ENCODE measurements at places on chromosomes 12 and 14. TPM values are rescaled to one million over a fixed set of nuclear protein-coding genes. Genes with fewer than 3 reads are reported as not detected.

The DGLUCY gene
- total RNA-seq, result 120 TPM

The HOXC13 gene
- not detected for total RNA-seq

The TRPV4 gene
- total RNA-seq, result not detected

The ERBB3 gene
- total RNA-seq, result 0.69 TPM

The SPRING1 gene
- 22.8 TPM for total RNA-seq

- no peak for DNase-seq
- no peaks in the 10 kb centered on the region for H3K36me3 ChIP-seq
- H3K4me1 ChIP-seq, result no peaks in the 10 kb centered on the region
- no peak overlapping the region for H3K27ac ChIP-seq
- no peak overlapping the region for H3K4me3 ChIP-seq
- no peaks in the 10 kb centered on the region for H3K27me3 ChIP-seq
Measured at GRCh38 chr12:119180380-119181040, 1.8 kb downstream of the HSPB8 start.

DNA sequence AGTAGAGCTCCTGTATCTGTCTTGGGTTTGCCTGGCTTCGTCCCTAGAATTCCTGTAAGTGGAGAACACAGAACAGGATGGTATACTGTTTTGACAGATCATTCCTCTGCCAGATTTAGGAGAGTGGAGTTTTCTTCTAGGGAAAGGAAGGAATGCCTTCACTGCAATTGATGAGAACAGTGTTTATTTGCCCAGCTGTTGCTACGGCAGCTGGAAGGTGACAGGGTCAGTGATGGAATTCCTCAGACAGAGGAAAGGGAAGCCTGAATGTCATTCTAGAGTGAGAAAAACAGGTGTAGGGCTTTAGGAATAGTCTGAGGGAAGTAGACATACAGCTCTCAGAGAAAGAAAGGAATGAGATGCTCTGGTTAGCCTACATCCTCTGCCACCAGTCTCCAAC is 11.7 kb downstream of the CSRNP2 start:
- H3K27ac ChIP-seq, result no peak overlapping the region
- DNase-seq, result no peak
- no peak overlapping the region for H3K4me3 ChIP-seq
- H3K27me3 ChIP-seq, result no peaks in the 10 kb centered on the region
- H3K36me3 ChIP-seq, result peaks cover 45% of the 10 kb centered on the region

- H3K4me3 ChIP-seq, result no peak overlapping the region
- no peaks in the 10 kb centered on the region for H3K36me3 ChIP-seq
- H3K4me1 ChIP-seq, result no peaks in the 10 kb centered on the region
- no peaks in the 10 kb centered on the region for H3K27me3 ChIP-seq
- no peak overlapping the region for H3K27ac ChIP-seq
Measured at GRCh38 chr12:127509066-127509778, 757.7 kb upstream of the TMEM132C start.

GRCh38 chr12:700016-700415 is 36.8 kb upstream of the NINJ2 start:
- DNase-seq, result no peak
- no peaks in the 10 kb centered on the region for H3K36me3 ChIP-seq
- H3K4me3 ChIP-seq, result no peak overlapping the region
- H3K27me3 ChIP-seq, result no peaks in the 10 kb centered on the region
- H3K27ac ChIP-seq, result no peak overlapping the region
- H3K4me1 ChIP-seq, result no peaks in the 10 kb centered on the region

GRCh38 chr14:54106661-54107377 is 150.2 kb upstream of the BMP4 start:
- H3K36me3 ChIP-seq, result no peaks in the 10 kb centered on the region
- H3K4me3 ChIP-seq, result no peak overlapping the region
- no peak for DNase-seq
- no peaks in the 10 kb centered on the region for H3K27me3 ChIP-seq
- H3K4me1 ChIP-seq, result no peaks in the 10 kb centered on the region

GRCh38 chr14:104157016-104157928 is 18.9 kb downstream of the KIF26A start:
- DNase-seq, result no peak
- no peaks in the 10 kb centered on the region for H3K27me3 ChIP-seq
- no peak overlapping the region for H3K4me3 ChIP-seq
- H3K36me3 ChIP-seq, result no peaks in the 10 kb centered on the region
- no peaks in the 10 kb centered on the region for H3K4me1 ChIP-seq
- H3K27ac ChIP-seq, result no peak overlapping the region

DNA sequence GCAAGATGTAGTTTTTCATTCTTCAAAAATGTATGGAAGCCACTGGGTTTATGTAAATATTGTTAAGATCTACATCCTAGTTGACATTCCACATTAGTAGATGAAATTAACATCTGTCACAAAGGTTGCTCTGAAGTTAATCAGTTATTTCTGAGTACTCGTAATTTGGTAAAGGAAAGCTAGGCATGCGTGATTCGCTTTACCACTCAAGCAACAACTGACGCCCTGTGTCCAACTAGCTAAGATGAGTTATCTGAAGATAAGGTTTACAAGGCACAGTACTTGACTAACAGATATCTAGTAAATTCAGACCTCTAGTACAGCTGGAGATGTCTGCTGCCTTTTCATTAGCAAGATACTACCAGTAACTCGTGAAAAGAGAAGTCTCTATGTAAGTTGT is 14.1 kb downstream of the PRKD1 start:
- no peak for DNase-seq
- H3K36me3 ChIP-seq, result no peaks in the 10 kb centered on the region
- no peak overlapping the region for H3K4me3 ChIP-seq
- H3K27me3 ChIP-seq, result no peaks in the 10 kb centered on the region
- H3K4me1 ChIP-seq, result no peaks in the 10 kb centered on the region
- H3K27ac ChIP-seq, result no peak overlapping the region

GRCh38 chr12:128804762-128805161 is 19.0 kb downstream of the SLC15A4 start:
- H3K4me1 ChIP-seq, result no peaks in the 10 kb centered on the region
- H3K36me3 ChIP-seq, result peaks cover 57% of the 10 kb centered on the region
- H3K27me3 ChIP-seq, result no peaks in the 10 kb centered on the region
- no peak for DNase-seq

DNA sequence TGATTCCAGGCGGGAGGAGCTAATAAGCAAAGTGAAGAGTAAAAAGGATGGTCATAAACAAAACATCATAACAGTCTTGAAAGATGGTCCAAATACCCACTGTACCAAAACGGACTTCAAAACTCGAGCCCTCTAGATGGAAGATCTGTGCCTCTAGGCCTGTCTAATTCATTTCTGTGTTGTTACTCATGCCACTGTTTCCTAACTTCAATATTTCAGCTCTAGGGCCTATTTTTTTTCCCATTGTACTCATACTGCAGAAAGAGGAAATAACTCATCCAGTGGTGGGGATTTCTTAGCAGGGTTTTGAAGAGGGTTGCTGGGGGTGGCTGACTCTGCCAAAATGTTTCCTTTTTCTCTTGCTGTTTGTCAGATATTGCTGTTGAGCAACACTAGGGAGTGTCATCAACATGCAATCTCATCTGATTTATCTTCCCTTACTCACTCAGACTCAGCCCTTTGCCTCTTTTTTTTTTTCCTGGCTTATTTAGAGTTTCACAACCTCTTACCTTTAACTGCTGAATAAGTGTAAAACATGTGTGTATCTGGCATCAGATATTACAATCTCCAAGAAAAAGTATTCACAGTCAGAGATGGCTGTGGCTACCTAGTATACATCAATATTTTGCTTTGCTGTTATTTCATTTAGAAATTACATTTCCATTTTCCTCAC is 189.6 kb downstream of the DUSP6 start:
- no peak overlapping the region for H3K27ac ChIP-seq
- peak; percentile 69 for DNase-seq
- H3K27me3 ChIP-seq, result no peaks in the 10 kb centered on the region
- H3K4me1 ChIP-seq, result peaks cover 37% of the 10 kb centered on the region

GRCh38 chr12:110135806-110136205 is 11.6 kb downstream of the IFT81 start:
- H3K36me3 ChIP-seq, result no peaks in the 10 kb centered on the region
- no peak for DNase-seq
- no peaks in the 10 kb centered on the region for H3K27me3 ChIP-seq
- no peak overlapping the region for H3K27ac ChIP-seq

- no peaks in the 10 kb centered on the region for H3K27me3 ChIP-seq
- peaks cover 56% of the 10 kb centered on the region for H3K4me1 ChIP-seq
- no peaks in the 10 kb centered on the region for H3K36me3 ChIP-seq
- H3K4me3 ChIP-seq, result peak overlapping the region; percentile 95
Measured at GRCh38 chr12:50507930-50508329, 3.1 kb downstream of the DIP2B start.

DNA sequence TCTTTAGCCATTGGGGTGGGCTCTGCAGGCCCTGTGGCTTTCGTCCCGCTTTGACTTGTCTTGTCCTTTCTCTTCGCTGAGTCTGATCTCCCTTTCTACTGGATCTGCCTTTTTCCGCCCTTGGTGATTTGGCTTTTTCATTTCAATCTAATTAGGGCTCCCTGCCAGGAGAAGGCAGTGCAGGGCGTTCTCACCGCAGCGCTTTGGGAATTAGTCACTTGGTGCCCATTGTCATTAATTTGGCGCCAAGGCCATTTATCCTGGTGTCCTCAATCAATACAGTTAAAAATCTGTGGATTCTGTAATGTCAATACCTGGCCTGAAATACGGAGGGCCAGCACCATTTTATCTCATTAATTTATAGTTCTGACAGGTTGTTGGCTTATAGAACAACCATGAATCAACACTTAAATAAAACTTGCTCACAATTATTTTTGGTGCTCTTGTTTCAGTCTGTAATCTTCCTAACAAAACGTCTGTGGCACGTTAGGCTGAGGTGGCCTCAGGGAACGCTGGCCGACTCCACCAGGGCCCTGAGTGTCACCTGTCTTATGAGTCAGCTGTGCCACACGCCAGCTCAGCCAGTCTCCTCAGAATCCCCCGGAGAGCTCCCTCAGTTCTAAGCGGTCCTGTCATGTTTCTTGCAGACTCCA is 115.7 kb downstream of the BEGAIN start:
- H3K4me1 ChIP-seq, result no peaks in the 10 kb centered on the region
- H3K4me3 ChIP-seq, result no peak overlapping the region
- no peak for DNase-seq
- H3K36me3 ChIP-seq, result no peaks in the 10 kb centered on the region
- H3K27ac ChIP-seq, result no peak overlapping the region

- H3K4me3 ChIP-seq, result no peak overlapping the region
- peak; percentile 60 for DNase-seq
- H3K27me3 ChIP-seq, result no peaks in the 10 kb centered on the region
- H3K4me1 ChIP-seq, result no peaks in the 10 kb centered on the region
- peaks cover 55% of the 10 kb centered on the region for H3K36me3 ChIP-seq
- peak overlapping the region; percentile 34 for H3K27ac ChIP-seq
Measured at GRCh38 chr12:71780237-71780822, 25.7 kb downstream of the RAB21 start.

GRCh38 chr12:56206452-56207166 is 15.1 kb downstream of the RNF41 start:
- H3K27ac ChIP-seq, result no peak overlapping the region
- peak; percentile 53 for DNase-seq
- no peaks in the 10 kb centered on the region for H3K4me1 ChIP-seq
- no peak overlapping the region for H3K4me3 ChIP-seq
- peaks cover 38% of the 10 kb centered on the region for H3K36me3 ChIP-seq
- H3K27me3 ChIP-seq, result no peaks in the 10 kb centered on the region

- no peak for DNase-seq
- H3K27me3 ChIP-seq, result no peaks in the 10 kb centered on the region
- H3K4me1 ChIP-seq, result no peaks in the 10 kb centered on the region
- no peak overlapping the region for H3K4me3 ChIP-seq
- no peaks in the 10 kb centered on the region for H3K36me3 ChIP-seq
Measured at GRCh38 chr14:68577802-68578541, 214.9 kb downstream of the ZFP36L1 start.

DNA sequence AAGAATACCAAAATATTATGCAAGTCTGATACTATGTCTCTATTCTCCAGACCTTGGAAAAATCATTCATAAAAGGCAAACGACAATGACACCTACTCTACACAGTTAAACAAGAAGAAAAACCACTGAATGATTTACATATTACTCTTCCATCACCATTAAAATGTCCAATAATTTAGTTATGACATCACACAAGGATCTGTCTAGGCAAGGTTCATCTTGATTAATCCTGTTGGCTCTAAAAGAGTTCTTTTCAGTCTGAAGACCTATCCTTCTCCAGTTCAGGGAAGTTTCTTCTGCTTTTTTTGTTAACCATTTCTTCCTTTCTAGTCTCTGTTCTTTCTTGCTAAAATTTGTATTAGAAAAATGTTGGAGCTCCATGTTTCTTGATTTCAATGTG is 64.0 kb downstream of the OSBPL8 start:
- DNase-seq, result no peak
- no peak overlapping the region for H3K4me3 ChIP-seq
- no peak overlapping the region for H3K27ac ChIP-seq
- H3K4me1 ChIP-seq, result no peaks in the 10 kb centered on the region

GRCh38 chr12:9333161-9333560 is 125.0 kb upstream of the PZP start:
- no peak overlapping the region for H3K27ac ChIP-seq
- H3K27me3 ChIP-seq, result no peaks in the 10 kb centered on the region
- H3K4me1 ChIP-seq, result no peaks in the 10 kb centered on the region
- H3K4me3 ChIP-seq, result no peak overlapping the region

DNA sequence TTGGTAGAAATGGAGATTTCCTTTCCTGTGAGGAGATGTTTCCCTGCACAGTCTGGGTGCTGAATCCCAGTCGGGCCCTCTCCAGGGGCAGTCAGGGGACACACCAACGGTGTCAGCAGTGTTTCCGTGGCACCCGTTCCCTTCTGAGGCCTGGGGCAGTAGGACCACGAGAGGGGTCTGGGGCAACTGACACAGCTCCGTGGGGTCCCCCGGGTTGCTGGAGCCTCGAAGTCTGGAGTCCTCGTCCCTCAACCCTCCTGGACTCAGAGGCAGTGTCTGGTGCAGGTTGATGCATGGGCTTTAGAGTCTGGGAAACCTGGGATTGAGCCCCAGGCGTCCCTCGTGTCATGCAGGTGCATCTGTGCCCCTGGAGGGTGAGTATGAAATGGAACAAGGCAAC is 327.3 kb downstream of the ADGRD1 start:
- H3K4me3 ChIP-seq, result no peak overlapping the region
- no peaks in the 10 kb centered on the region for H3K36me3 ChIP-seq
- no peak overlapping the region for H3K27ac ChIP-seq
- H3K4me1 ChIP-seq, result no peaks in the 10 kb centered on the region
- no peaks in the 10 kb centered on the region for H3K27me3 ChIP-seq
- no peak for DNase-seq

GRCh38 chr12:110957652-110958051 is 37.3 kb upstream of the MYL2 start:
- peaks cover 6% of the 10 kb centered on the region for H3K27me3 ChIP-seq
- no peaks in the 10 kb centered on the region for H3K36me3 ChIP-seq
- no peak overlapping the region for H3K27ac ChIP-seq
- H3K4me1 ChIP-seq, result no peaks in the 10 kb centered on the region

GRCh38 chr14:37203423-37203822 is 5.7 kb downstream of the MIPOL1 start:
- no peak overlapping the region for H3K4me3 ChIP-seq
- no peaks in the 10 kb centered on the region for H3K4me1 ChIP-seq
- H3K36me3 ChIP-seq, result no peaks in the 10 kb centered on the region
